ENCODE measurements at places on chromosomes 5 and 9. TPM values are rescaled to one million over a fixed set of nuclear protein-coding genes. Genes with fewer than 3 reads are reported as not detected.

GRCh38 chr9:110895147-110895905 lies 142.9 kb downstream of the LPAR1 start:
- no peaks in the 10 kb centered on the region for H3K27me3 ChIP-seq
- H3K4me3 ChIP-seq: no peak overlapping the region
- H3K36me3 ChIP-seq: no peaks in the 10 kb centered on the region
- no peak for DNase-seq
- no peak overlapping the region for H3K27ac ChIP-seq
- no peaks in the 10 kb centered on the region for H3K4me1 ChIP-seq

DNA sequence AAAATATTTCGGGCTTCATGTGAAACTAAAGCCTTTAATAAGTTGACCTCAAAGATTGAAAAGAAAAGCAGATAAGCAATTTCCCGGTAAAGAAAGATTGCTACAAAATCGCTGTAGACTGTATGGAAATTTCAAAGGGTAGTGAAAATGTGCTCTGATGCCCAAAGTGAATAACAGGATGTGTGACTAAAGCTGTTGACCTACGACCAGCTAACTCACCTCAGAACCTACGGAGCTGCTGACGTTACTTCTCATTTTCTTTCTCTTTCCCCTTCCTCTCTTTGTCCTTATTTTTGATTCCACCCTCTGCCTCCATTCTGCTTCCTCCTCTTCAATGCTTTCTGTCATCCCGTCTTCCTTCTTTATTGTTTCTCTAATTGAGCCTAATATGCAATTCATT lies 103.2 kb downstream of the PDE4D start:
- H3K4me1 ChIP-seq: peaks cover 14% of the 10 kb centered on the region
- no peaks in the 10 kb centered on the region for H3K36me3 ChIP-seq
- peaks cover 9% of the 10 kb centered on the region for H3K27me3 ChIP-seq
- H3K4me3 ChIP-seq: peak overlapping the region; percentile 12
- no peak for DNase-seq
- H3K27ac ChIP-seq: peak overlapping the region; percentile 43

DNA sequence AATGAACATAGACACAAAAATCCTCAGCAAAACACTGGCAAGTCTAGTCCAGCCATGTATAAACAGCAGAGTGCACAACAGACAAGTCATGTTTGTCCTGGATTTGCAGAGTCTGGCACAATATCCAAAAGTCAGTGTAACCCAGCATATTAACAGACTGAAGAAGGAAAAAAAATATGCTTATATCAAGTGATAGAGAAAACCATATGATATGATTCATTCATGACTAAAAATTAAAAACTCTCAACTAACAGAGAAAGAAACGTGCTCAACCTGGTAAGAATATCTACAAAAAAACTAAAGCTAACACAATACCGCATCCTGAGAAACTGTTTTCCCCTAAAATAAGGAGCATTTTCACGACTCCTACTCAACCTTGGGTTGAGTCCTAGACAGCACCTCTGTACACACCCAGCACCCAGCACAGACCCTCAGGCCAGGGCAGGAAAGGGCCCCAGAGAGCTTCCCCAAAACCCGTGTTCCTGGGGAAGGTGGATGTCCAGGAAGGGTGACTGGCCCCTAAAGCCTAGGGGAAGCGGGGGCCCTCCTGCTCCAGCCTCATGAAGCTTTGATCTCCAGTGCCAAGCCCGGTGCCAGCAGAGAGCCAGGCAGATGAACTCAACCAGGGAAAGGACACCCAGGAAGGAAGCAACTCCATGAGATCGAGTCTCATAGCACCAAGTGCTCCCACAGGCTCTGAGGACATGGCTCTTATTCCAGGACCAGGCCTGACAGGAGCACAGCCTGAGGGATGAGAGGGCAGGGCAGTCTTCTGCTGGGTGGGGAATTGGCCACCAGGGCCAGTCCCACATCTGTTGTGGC lies 38.9 kb downstream of the ADAMTS2 start:
- no peaks in the 10 kb centered on the region for H3K27me3 ChIP-seq
- no peaks in the 10 kb centered on the region for H3K36me3 ChIP-seq
- no peak overlapping the region for H3K4me3 ChIP-seq
- H3K27ac ChIP-seq: no peak overlapping the region
- no peaks in the 10 kb centered on the region for H3K4me1 ChIP-seq

GRCh38 chr5:170357955-170358444 lies 31.2 kb downstream of the KCNMB1 start:
- no peak overlapping the region for H3K4me3 ChIP-seq
- H3K36me3 ChIP-seq: no peaks in the 10 kb centered on the region
- DNase-seq: no peak
- H3K27me3 ChIP-seq: peaks cover 12% of the 10 kb centered on the region
- no peak overlapping the region for H3K27ac ChIP-seq
- no peaks in the 10 kb centered on the region for H3K4me1 ChIP-seq

Gene KIF12
- not detected for total RNA-seq

DNA sequence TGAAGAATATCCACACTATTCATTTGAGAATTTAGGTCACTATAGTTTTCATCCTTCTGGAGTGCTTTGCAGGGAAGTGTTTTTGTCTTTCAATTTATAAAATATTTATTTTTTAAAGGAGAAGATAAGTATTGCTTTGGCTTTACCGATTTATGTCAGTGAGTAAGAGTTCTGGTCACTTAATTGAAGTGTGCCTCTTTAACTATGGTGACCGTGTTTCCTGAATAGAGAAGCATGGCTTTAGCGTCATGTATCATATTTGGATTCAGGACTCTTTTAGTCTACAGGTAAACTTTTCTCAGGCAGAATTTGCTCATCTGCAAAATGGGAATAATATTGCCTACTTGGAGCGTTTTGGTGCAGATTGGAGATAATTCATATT lies 902 bp downstream of the BDP1 start:
- peaks cover 24% of the 10 kb centered on the region for H3K4me1 ChIP-seq
- H3K27ac ChIP-seq: peak overlapping the region; percentile 92
- H3K4me3 ChIP-seq: peak overlapping the region; percentile 96
- peaks cover 7% of the 10 kb centered on the region for H3K27me3 ChIP-seq
- peaks cover 21% of the 10 kb centered on the region for H3K36me3 ChIP-seq

- DNase-seq: no peak
- H3K36me3 ChIP-seq: no peaks in the 10 kb centered on the region
- no peaks in the 10 kb centered on the region for H3K4me1 ChIP-seq
- H3K4me3 ChIP-seq: no peak overlapping the region
- H3K27ac ChIP-seq: no peak overlapping the region
These were observed 395.9 kb downstream of the DTWD2 start for GRCh38 chr5:118592229-118593002.

Gene JADE2
- total RNA-seq: 79.4 TPM
